ENCODE measurements at places on chromosomes 3 and 15.

DNA sequence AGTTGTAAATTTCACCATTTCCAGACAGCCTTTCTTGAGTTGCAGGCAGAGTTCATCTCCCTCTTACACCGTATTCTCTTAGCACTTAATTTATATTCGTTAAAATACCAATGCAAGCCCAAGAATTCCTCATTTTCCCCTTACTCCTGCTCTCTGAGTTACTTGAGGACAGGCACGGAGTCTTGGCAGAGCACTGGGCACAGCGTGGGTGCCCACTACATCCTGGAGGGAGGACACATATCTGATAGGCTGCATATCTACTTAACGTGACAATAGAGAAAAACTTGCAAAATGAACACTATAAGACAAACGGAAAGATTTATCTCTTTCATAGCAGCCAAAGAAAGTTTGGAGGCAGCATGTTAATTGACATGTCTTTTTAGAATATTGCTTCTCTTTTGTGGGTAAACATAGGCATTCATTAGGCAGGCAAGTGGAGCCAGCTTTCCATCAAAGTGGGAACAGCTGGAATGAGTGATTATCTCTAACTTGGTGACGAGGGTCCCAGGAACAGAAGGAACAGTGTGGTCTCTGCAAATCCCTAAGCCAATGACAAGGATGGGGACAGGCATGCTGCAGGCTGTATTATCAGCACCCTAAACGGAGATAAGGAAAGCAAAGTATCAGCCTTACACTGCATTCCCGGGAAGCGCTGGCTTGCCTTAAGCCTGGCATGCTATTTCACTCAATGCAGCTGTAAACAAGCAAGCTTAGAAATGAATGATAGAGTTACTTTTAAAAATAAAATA, 116.5 kb downstream of the RTP4 start:
- H3K27ac ChIP-seq = no peak overlapping the region
- no peaks in the 10 kb centered on the region for H3K27me3 ChIP-seq
- H3K4me1 ChIP-seq = peaks cover 11% of the 10 kb centered on the region
- peak; percentile 68 for DNase-seq
- H3K4me3 ChIP-seq = no peak overlapping the region

DNA sequence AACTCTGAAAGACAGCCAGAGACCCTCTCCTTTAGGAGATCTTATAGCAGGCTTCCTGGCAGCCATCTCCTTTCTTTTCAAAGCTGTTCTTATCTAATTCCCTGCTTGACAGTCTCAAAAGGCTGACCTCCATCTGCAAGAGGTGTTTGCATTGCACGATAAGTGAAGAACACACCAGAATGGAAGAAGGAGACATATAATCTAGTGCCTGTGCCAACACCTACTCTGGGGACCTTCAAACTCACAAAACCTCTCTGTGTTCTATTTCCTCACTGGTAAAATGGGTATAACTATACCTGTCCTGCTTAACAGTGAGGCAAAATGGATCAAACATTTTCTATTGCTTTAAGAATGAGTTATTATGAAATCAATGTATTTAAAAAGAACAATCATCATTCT, 65.0 kb downstream of the WDR72 start:
- H3K4me1 ChIP-seq = no peaks in the 10 kb centered on the region
- no peaks in the 10 kb centered on the region for H3K36me3 ChIP-seq
- no peak overlapping the region for H3K27ac ChIP-seq
- no peaks in the 10 kb centered on the region for H3K27me3 ChIP-seq
- no peak overlapping the region for H3K4me3 ChIP-seq

- no peaks in the 10 kb centered on the region for H3K4me1 ChIP-seq
- H3K27me3 ChIP-seq = no peaks in the 10 kb centered on the region
- no peak for DNase-seq
- no peak overlapping the region for H3K27ac ChIP-seq
- H3K4me3 ChIP-seq = no peak overlapping the region
These were observed 23.6 kb downstream of the UBE2E1 start for GRCh38 chr3:23829242-23829934.

DNA sequence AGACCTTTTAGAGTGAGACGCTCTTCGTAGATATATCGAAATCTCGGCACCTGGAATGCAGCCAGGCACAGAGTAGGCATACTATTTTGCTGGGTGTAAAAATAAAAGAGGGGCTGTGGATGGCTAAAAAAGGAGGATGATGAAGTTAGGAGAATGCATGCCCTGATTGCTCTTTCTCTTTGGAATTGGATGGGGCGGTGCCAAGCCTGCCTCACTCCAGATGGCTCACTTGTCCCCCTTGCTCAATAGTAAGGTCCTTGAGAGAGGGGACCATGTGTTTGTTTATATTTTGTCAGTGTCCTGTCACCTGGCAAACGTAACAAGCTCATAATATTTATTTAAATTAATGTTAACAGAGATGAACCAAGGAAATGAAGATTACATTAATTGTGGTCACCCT, 33.0 kb downstream of the SNRK start:
- H3K4me1 ChIP-seq = no peaks in the 10 kb centered on the region
- no peak overlapping the region for H3K27ac ChIP-seq
- H3K36me3 ChIP-seq = no peaks in the 10 kb centered on the region
- H3K4me3 ChIP-seq = no peak overlapping the region
- no peak for DNase-seq

DNA sequence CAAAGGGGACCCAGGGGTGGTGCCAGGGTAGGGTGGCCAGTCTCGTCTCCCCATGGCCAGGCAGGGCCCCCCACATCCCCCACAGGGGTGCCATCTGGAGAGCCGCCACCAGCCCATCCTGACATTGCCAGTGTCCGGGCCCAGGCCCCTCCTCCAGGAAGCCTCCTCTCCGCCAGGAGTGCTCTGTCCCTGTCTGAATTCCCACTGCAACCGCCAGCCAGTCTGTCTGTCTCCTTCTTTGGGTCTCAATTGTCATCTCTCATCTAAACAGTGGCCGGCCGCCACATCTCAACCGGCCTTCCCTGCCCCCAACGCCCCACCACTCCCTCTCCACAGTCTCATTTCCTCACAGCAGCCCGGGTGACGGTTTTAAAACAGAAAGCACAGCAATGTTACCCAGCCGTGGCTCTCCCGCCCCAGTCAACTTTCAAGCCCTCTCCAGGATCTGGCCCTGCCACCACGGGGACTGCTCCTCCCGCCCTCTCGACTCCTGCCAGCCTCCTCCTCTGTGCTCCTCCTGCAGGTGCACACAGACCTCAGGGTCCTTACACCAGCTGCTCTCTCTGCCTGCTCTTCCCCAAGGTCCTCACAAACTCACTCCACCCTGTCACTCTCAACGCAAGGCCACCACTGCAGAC, 57.0 kb downstream of the IQSEC1 start:
- no peak for DNase-seq
- peaks cover 9% of the 10 kb centered on the region for H3K4me1 ChIP-seq
- no peaks in the 10 kb centered on the region for H3K27me3 ChIP-seq
- no peaks in the 10 kb centered on the region for H3K36me3 ChIP-seq
- no peak overlapping the region for H3K27ac ChIP-seq

DNA sequence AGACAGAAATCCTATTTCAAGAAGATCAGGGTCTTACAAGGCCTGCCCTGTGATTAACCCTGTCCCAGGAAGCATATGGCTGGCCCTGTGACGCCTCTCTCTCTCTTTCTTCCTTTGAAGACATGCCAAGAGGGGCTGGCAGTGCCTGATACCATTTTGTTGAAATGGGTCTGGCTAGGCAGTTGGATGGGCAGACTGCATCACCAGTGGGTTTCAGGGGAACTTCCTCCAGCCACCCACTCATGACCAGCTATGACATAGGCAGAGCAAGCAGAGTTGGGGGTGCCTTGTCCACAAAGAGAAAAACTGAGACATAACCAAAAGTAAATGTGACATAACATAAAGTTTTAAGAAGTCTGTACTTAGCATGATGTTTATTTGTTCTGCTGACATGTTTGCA, 31.4 kb upstream of the MANF start:
- H3K36me3 ChIP-seq = no peaks in the 10 kb centered on the region
- DNase-seq = no peak
- H3K27me3 ChIP-seq = no peaks in the 10 kb centered on the region
- H3K27ac ChIP-seq = no peak overlapping the region
- no peak overlapping the region for H3K4me3 ChIP-seq
- no peaks in the 10 kb centered on the region for H3K4me1 ChIP-seq

- no peak overlapping the region for H3K27ac ChIP-seq
- H3K4me3 ChIP-seq = no peak overlapping the region
- DNase-seq = no peak
- no peaks in the 10 kb centered on the region for H3K4me1 ChIP-seq
- no peaks in the 10 kb centered on the region for H3K36me3 ChIP-seq
These were observed 25.5 kb upstream of the NPTN start for GRCh38 chr15:73658645-73659044.

GRCh38 chr3:54342676-54343075, 220.3 kb downstream of the CACNA2D3 start:
- no peak overlapping the region for H3K27ac ChIP-seq
- H3K36me3 ChIP-seq = no peaks in the 10 kb centered on the region
- H3K4me1 ChIP-seq = peaks cover 5% of the 10 kb centered on the region
- peak; percentile 54 for DNase-seq

GRCh38 chr3:43063114-43063513, 42.8 kb downstream of the POMGNT2 start:
- H3K4me1 ChIP-seq = no peaks in the 10 kb centered on the region
- no peak overlapping the region for H3K4me3 ChIP-seq
- H3K27me3 ChIP-seq = no peaks in the 10 kb centered on the region
- DNase-seq = no peak

DNA sequence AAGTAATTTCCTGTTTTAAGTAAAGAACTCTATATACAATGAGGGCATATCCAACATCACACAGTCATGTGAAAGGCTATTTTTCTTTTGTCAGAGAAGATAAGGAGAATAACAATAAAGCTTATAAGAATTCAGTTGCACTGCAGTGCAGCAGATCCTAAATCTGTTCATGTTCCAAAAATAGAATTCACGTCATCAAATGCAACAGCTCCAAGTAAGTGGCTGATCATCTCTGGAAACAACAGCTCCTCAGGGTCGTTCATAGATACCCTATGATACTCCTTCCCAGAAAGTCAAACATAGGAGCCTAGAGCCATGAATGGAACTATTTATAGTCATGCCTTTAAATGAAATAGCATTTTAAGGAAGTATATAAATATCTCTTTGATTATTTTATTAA, 100.2 kb downstream of the FMN1 start:
- H3K4me3 ChIP-seq = no peak overlapping the region
- no peak for DNase-seq
- H3K4me1 ChIP-seq = no peaks in the 10 kb centered on the region
- no peaks in the 10 kb centered on the region for H3K36me3 ChIP-seq
- no peaks in the 10 kb centered on the region for H3K27me3 ChIP-seq

- peak overlapping the region; percentile 96 for H3K4me3 ChIP-seq
- peak; percentile 41 for DNase-seq
- no peaks in the 10 kb centered on the region for H3K27me3 ChIP-seq
- peak overlapping the region; percentile 99 for H3K27ac ChIP-seq
These were observed 514 bp upstream of the PPP4R2 start for GRCh38 chr3:72996121-72996472.

DNA sequence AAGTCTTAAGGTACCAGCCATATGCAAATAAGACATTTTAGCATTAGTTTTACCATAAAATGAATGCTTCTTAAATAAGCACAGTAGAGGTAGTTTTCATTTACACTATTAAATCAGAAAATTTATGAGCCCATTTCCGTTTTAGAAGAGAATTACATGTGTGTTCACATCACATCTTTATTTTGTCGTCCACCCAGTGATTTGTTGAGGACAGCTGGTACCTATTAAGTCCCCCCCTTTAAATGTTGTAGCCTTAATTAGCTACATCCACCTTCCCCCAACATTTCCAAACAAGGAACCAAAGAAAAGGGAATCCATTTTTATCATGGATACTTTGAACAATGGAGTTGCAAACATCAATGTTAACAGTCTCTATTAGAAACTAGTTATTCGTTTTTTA, 6.8 kb downstream of the IL17RD start:
- no peak overlapping the region for H3K4me3 ChIP-seq
- H3K4me1 ChIP-seq = peaks cover 27% of the 10 kb centered on the region
- H3K27ac ChIP-seq = no peak overlapping the region
- no peaks in the 10 kb centered on the region for H3K27me3 ChIP-seq

DNA sequence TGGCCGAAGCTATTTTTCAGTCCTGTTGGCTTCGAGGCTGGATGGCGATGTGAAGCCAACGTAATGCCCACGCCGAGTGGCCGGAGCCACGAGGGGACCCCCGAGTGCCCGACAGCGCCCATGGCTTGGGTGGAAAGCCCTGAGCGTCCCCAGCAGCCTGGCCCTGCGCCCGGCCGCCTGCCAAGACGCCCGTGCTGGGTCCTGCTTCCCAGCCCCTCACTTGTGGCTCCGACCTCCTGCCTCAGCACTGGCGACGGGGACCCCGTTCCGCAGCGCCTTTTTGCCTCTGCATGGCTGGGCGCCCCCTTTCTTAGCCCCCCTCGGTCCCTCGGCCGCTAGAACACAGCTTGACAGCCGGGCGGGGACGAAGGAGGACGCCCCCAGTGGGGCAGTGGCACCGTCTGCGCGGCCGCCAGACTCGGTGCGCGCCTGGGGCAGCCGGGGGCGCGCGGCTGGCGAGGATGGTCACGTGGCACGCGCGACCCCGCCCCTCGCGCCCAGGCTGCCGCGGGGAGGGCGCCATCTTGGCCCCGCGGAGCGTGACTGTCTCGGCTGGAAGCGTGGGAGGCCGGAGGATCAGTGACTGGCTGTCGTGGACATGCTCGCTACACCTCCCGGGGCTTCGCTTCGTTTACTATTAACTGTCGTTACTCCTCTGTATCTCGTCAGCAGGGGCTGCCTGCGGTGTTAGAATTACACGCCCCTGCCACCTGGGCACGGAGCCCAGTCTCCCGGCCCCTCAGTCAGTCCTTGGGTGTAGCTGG, 626 bp upstream of the GPR176 start:
- no peaks in the 10 kb centered on the region for H3K36me3 ChIP-seq
- H3K4me3 ChIP-seq = peak overlapping the region; percentile 68
- peak; percentile 86 for DNase-seq

DNA sequence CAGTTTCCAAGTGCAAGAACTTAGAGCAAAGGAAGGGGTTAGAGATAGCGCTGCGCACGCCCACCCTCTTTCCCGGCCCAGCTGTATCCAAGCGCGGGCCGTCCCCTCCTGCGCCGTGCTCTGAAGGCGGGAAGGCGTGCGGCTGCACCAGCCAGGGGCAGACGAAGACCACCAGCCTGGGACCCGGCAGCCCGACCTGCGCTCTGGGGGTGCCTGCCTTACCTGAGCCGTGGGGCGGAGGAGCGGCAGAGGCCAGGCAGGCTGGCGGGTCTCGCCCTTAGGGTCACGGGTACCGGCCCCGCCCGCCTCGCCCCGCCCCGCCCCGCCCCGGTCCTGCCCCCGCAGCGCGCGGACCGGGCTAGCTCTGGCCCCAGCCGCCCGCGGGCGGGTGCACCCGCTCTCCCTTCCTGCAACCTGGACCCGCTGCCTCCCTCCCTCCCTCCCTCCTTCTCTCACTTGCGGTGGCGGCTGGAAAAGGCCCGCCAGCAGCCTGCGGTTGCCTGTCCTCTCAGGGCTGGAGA, at the start of gene WDR72:
WDR72 (minus strand) TSS at position 253 of the 521 bp plus-strand sequence. CDS start 26,514 bp downstream, outside the sequence.
- H3K36me3 ChIP-seq = no peaks in the 10 kb centered on the region
- peak; percentile 17 for DNase-seq
- H3K4me3 ChIP-seq = peak within 1 kb of the TSS; percentile 39
- no peak within 1 kb of the TSS for H3K27ac ChIP-seq
- no peaks in the 10 kb centered on the region for H3K27me3 ChIP-seq

- H3K4me1 ChIP-seq = peaks cover 6% of the 10 kb centered on the region
- no peak for DNase-seq
- no peaks in the 10 kb centered on the region for H3K36me3 ChIP-seq
- no peaks in the 10 kb centered on the region for H3K27me3 ChIP-seq
- H3K27ac ChIP-seq = no peak overlapping the region
These were observed 82.2 kb downstream of the TRAK1 start for GRCh38 chr3:42173307-42173706.

- no peak for DNase-seq
- H3K4me1 ChIP-seq = no peaks in the 10 kb centered on the region
- H3K27me3 ChIP-seq = no peaks in the 10 kb centered on the region
- no peaks in the 10 kb centered on the region for H3K36me3 ChIP-seq
- no peak overlapping the region for H3K4me3 ChIP-seq
- no peak overlapping the region for H3K27ac ChIP-seq
These were observed 373.5 kb downstream of the SHQ1 start for GRCh38 chr3:72474775-72475174.
